ENCODE measurements at places on chromosomes 2 and 18.

DNA sequence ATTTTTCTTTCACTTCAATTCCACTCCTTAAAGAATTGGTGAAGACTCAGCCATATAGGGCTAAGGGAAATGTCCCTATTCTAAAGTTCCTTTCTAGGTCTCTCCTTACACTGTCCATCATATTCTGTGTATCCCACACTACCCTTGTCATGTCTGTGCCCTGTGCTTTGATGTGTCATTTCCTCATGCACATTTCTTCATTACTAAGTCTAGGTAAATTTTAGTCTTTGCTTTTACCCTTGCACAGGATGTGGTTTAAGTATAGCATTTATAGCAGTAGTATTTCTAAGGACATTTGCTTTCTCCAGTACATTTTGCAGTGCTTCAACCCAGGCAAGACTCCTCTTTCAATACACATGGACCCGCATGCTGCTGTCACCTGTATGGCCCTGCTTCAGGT, 221.5 kb upstream of the ACVR2A start:
- DNase-seq = peak; percentile 53

GRCh38 chr2:238106339-238106697, 6.2 kb downstream of the ESPNL start:
- DNase-seq = no peak

DNA sequence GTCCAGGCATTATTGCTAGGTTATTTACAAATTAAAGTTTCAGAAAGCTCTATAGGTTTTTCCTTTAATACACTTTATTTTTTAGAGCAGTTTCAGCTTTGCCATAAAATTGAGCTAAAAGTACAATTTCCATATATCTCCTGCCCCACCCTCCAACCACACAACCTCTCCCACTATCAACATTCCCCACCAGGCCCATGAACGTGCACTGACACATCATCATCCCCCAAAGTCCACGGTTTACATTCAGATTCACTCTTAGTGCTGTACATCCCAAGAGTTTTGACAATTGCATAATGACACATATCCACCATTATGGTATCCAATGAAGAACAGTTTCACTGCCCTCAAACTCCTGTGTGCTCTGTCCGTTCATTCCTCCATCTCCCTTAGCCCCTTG, 139.4 kb downstream of the NBAS start:
- DNase-seq = no peak

- DNase-seq = no peak
These were observed 86.7 kb downstream of the GALNT14 start for GRCh38 chr2:31051258-31052140.

GRCh38 chr2:60079562-60079961, 473.9 kb downstream of the BCL11A start:
- no peak for DNase-seq

DNA sequence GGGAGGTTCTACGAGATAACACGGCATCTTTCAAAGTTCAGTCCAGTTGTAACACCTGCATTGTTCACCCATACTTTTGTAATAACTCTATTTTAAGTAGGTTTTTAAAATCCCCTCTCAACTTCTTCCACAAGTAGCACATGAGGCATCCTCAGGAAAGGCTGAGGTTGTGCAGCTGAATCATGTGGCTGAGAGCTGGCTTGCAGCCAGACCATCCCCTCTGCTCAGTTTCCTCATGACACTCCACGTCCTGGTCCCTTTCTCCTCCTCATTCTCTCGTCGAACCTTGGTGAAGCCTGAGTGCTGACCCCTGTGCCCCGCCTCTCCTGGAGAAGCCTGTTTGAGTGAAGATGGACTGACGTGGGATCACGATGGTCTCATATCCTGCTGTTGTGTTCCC, 42.5 kb downstream of the POU3F3 start:
- no peak for DNase-seq

- DNase-seq = no peak
These were observed 141.1 kb upstream of the COPS8 start for GRCh38 chr2:236944561-236944960.

- no peak for DNase-seq
These were observed 8.7 kb downstream of the OSBPL1A start for GRCh38 chr18:24388957-24389356.

DNA sequence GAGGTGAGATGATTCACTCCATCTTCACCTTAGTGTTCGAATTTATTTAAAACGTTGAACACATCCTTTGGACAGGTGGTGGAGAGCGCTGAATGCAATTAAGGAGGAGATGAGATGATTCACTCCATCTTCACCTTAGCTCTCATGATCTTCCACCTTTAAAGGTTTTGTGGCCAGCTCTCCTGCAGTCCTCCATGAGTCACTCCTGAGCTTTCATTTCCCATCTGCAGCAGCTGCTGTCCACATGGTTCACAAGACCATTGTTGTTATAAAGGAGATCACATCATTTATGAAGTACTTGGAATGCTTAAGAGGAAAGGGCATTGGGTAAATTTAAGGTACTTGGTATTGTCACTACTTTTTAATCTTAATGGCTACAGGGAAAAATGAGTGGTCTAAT, 298.5 kb downstream of the PAX3 start:
- DNase-seq = no peak

GRCh38 chr18:13392029-13392750, 173.6 kb downstream of the LDLRAD4 start:
- DNase-seq = no peak

DNA sequence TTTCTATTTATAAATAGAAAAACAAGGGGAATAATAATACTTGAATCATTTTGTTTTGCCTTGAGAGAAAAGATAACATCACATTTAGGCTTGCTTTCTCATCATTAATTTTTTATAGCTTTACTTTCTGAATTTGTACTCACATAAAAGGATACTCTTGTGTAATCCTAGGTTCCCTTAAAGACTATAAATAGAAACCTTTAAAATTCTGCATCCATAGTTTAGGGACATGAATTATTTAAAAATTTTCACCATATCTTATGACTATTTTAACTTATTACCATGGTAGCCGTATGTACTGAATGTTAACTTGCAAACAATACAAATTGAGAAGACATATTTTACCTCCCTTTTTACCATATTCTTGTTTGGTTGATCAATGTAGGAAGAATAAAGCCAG, 143.5 kb upstream of the CWC22 start:
- no peak for DNase-seq

GRCh38 chr2:133504566-133505505, 63.4 kb downstream of the NCKAP5 start:
- DNase-seq = no peak

DNA sequence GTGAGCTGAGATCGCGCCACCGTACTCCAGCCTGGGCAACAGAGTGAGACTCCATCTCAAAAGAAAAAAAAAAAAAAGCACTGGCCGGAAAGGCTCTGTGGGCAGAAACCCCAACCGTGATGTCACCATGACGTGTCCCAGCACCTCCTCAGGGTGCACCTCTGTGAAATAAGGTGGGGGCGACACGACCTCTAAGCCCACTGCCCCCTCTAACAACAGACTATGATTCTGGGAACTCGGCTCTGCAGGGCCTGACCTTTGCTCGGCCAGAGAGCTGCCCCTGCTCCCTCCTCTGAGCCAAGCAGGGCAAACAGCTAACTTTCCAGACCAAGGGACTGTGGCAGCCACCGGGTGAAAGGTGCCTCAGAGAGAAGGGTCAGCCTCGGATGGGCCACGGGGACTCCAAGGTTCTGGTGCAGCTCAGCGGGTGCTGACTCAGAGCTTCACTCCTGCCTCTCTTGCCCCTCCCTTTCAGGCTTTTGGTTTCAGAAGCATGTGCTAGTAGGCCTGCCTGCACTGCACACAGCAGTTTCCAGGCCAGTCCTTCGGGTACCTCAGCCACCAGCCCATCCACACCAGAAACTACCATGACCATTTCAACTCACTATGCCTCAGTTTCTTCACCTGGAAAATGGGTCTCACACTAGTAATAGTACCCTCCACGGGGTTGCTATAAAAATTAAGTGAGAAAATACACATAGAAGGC, 8.0 kb downstream of the TMBIM1 start:
- DNase-seq = peak; percentile 59

DNA sequence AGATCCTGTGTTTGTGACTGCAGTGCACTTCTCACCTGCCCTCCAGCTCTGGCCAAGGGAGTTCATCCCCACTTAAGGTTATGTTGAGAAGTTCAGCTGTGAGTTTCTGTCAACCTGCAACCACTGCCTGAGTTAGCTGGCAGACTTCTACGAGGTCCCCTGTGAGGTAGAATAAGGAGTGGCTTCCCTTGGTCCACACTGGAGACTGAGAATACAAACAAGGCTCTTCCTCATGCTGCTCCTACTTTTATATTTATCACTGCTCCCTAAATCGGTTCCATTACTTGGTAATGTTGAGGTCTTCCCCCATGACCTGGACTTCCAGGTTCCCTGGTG, 353.2 kb upstream of the CWC22 start:
- DNase-seq = no peak

GRCh38 chr2:127641846-127642507, 4.0 kb upstream of the GPR17 start:
- no peak for DNase-seq

- DNase-seq = peak; percentile 2
These were observed 2039.2 kb upstream of the CELF4 start for GRCh38 chr18:39604836-39605235.

GRCh38 chr2:25431604-25432003, 89.9 kb upstream of the DNMT3A start:
- no peak for DNase-seq

DNA sequence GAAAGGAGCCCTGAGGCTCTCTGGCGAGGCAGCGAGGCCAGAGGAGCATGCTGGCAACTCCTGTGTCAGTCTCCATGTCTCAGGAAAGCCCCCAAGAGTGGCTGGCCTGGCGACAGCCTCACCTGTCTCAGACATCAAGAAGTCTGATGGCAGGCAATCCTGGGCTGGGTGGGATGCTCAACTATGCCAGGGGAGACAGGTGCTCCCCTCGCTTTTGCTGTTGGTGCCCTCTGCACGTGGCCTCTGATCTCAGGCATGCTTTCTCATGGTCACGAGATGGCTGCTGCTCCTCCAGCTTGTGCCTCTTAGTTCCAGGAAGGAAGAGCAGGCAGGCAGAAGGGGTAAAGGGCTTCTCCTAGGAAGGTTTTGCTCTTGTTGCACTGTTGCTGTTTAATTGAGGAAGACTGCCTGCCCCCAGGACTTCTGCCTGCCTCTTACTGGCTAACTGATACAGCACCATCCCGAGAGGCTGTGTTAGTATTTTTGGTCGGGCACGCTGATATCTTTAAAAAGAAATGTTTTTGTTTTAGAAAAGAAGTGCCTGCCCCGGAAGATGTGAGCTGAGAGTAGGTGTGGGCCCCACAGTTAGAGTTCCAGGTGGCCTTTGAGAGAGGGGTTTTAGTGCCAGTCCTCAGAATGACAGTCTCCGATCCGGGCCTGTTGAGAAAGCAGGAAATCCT, 344.8 kb upstream of the HS6ST1 start:
- no peak for DNase-seq

GRCh38 chr2:7516484-7517063, 599.4 kb downstream of the RNF144A start:
- no peak for DNase-seq

DNA sequence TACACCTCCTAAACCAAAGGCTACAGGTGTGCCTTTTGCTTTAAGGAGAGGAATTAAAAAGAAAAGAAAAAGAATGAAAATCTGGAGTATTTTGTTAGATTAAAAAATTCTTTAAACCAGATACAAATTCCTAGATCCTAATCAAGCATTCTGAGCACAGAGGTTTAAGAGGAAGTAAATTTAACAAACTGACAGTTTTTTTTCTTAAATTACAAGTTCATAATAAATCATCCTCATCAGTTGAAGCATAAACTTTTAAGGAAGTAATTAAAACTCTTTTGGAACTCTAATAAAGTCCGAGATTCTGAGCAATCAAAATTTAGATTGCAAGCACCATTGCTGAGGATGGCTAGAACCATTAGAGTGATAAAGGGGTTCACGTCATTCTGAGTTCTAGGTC, 75.1 kb downstream of the POLE4 start:
- no peak for DNase-seq

- DNase-seq = no peak
These were observed 145.0 kb downstream of the HRH4 start for GRCh38 chr18:24605444-24605843.

GRCh38 chr18:36338403-36338933, 41.0 kb downstream of the FHOD3 start:
- no peak for DNase-seq

GRCh38 chr2:151733771-151734672, at the start of gene NEB:
Gene NEB (minus strand): TSS chr2:151734476. CDS start chr2:151733156, 1,320 bp downstream.
- no peak for DNase-seq

DNA sequence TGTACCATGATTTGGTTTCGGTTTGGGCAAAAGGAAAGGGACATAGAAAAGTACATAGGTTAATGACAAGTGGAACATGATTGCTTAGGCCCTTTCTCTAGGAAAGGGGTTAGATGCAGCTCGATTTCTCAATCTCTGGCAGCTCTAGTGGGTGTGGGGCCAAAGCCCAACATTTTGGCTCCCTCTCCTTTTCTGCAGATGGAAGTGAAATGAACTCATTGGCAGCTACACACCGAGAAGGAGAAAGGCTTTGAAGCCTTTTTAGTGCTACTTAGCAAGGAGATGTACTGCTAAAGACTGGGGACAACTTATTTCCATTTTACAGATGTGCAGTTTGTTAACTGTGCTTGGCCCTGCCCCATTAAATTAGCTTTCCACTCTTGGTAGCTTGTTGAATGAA, 93.8 kb downstream of the LYPD6B start:
- DNase-seq = no peak

GRCh38 chr2:45944074-45944473, 292.6 kb downstream of the PRKCE start:
- DNase-seq = no peak

- DNase-seq = no peak
These were observed 47.6 kb downstream of the COL5A2 start for GRCh38 chr2:189131991-189132390.

- DNase-seq = no peak
These were observed 157.4 kb downstream of the LTBP1 start for GRCh38 chr2:33104052-33104623.

- peak; percentile 32 for DNase-seq
These were observed 105.9 kb upstream of the RMDN2 start for GRCh38 chr2:37819186-37819585.

GRCh38 chr18:47490882-47491281, 239.4 kb upstream of the SKOR2 start:
- no peak for DNase-seq

GRCh38 chr2:241036964-241037421, 38.6 kb downstream of the SNED1 start:
- DNase-seq = peak; percentile 2

DNA sequence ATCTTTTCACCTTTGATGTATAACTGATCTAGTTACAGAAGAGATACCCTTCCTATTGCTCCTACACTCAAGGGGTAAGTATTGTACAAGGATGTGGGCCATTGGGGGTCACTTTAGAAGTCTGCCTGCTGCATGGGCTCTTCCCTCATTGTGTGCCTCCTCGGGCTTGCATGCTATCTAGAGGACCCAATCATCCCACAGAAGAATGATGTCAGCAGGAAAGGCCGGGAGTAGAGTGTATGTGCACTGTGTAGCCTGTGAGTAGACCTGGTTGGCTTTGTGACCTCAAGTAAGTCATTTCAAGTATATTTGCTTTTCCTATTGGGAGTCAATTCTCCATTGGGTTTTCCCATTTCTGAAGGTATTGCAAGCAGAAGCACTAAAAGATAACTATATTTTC, 129.5 kb upstream of the TRIB2 start:
- no peak for DNase-seq

- DNase-seq = no peak
These were observed 29.6 kb upstream of the TTN start for GRCh38 chr2:178836807-178837206.

- DNase-seq = no peak
These were observed 1.3 kb downstream of the USP34 start for GRCh38 chr2:61469424-61470121.
